ENCODE measurements at places on chromosomes 2 and 18.

- no peak for DNase-seq
Observed at GRCh38 chr18:80193701-80194100, 53.6 kb downstream of the PARD6G start.

DNA sequence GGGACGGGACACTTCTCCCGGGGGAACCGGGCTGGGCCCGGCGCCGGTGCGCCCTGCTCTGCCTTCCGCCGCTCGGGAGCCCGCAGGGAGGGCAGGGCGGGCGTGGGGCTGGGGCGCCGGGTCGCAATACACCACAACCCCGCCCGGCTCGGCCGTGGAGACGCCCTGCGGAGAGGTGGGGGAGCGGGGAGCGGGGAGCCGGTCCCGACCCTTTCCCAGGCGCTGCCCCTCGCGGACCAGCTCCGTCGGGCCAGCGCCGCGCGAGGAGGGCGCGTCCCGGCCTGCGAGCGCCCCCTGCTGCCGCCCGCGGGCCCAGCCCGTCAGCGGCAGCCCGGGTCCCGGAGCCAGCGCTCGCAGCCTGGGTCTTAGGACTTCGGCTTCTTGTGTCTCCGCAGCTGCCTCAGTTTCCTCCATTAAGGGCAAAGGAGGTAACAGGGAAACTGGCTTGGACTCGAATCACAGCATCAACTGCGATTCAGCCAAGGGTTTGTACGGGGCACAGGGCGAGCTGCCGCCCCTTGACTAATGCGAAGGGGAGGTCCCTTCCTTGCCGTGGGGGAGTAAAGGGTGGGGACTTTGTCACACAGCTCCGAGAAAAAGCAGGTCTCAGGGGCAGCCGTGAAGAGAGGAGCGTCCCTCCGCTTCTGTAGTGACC lies 635 bp upstream of the ADRA2B start:
- peak; percentile 77 for DNase-seq

DNA sequence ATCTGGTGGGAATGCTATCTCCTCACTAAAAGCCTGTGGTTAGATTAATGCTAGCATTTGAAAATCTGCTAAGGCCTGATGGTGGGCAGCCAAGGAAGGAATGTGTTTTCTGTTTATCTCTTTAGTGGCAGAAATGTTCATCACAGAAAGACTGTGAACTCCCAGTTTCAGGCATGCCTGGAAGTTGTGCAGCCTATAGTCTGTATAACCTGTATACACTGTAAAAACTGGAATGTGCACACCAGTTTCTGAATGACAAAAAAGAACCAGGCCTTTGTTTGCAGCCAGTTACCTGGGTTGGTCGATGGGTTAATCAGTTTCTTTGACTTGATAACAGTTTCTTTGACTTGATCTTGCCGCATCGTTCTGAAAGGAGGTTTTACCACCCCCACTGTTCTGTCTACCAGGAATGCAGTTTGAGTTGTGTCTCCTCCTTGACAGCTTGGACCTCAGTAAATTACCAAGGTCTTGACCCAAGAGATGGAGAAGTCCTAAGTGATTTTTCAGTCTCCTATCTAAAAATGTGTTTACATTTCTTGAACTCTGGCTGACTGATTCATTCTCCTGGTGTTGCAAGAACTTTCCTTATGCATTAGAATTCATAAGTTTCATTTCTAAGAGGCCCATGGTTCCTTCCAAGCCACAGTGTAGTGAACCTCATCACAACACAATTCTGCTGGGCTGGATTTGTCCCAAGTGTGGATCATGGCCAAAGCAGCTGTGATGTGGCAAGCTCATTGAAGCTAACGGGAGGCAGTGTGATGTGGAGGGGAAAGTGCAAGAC lies 62.2 kb downstream of the KIAA2012 start:
- DNase-seq: no peak

GRCh38 chr18:48300463-48300961 lies 108.7 kb downstream of the ZBTB7C start:
- no peak for DNase-seq

DNA sequence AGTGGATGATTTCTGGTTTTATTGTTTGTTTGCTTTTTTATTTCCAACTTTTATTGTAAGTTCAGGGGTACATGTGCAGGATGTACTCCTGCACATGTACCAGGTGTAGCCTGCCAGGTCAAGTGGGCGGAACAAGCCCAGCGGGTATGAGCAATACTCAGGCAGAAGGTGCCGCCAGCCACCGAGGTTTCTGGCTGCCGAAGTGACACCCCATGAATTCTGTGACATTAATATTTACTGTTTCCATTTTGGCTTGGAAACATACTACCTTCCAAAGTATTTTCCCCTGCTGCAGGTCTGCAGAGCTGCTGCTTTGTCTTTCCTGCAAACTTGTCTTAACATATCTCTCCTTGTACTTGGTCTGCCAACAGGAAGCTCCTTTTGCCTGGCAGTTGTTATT lies 78.5 kb downstream of the PTPN4 start:
- no peak for DNase-seq

DNA sequence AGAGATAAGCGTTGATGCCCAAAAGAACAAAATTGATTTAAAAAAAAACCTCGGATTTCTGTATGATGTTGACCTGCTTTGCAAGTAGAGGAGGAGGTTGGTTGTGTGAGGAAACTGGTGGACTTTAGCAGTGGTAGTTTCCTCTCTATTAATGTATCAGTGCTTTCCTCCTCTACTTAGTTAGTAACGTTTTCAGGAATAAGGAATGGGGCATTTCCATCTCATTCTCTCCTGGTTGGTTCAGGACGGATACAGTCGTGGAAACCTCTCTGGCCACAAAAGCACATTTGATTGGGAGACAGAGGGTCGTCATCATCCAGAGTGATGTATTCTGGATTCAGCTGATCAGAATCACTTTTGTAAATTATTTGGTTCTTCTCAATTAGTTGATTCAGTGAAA lies 1.5 kb downstream of the FHOD3 start:
- DNase-seq: no peak

DNA sequence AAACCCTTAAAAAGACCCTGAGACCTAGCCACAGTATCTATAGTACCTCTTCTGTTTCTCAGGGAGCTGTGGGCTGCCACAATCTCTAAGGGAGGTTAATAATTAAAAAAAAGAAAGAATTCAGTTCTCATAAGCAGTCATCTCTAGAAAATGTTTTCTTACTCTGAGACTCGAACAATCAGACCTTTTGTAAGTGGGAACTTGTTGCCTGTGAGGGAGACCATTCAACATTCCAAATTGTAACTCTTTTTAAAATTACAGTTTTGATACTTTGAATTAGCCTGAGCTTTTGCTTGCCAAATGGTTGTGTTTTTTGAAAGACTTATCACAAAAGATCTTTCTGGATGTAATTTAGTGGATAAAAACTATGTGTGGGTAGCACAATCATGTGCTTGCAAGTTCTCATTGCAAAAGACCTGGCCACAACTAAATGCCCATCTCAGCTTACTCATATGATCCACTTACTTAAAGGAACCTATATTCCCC lies 33.3 kb downstream of the IL1R2 start:
- no peak for DNase-seq

DNA sequence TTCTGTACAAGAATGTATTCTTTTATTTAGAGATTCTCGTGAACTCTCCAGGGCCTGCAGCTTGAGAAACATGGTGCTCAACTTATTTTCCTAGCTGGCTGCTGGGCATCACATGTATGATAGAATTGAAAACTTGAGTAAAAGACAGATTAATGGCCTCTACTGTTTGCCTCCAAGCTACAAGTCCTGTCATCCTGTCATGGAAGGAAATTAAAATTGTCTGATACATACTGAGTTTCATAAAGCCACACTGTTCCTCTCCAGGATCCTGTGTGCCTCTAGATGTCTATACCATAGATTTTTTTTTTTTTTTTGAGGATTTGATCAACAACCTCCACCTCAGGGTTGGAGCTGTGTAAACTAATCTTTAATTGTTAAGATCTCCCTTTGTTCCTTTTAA lies 38.5 kb downstream of the UPP2 start:
- DNase-seq: no peak

- peak; percentile 25 for DNase-seq
Observed at GRCh38 chr18:49041435-49042245, 90.9 kb upstream of the SMAD7 start.

- DNase-seq: no peak
Observed at GRCh38 chr2:66427300-66427699, 7.6 kb upstream of the MEIS1 start.

DNA sequence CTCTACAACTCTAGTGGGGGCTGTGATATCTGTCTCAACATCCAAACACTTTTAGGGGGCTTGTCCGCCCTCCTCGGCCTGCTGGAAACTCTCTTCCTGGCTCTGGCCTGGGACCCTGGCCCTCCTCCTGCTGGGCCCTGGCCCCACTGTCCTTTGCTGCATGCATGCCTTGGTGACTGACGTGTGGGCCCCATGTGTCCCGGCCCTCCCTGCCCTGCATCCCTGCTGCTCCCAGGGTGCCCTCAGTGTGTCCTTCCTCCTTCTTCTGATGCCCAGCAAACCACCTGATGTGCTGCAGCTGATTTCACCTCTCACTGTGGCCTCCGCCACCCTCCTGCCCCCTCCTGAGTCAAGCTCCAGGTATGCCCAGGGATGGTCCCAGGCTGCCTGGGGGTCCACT lies 101.7 kb downstream of the SEPTIN10 start:
- no peak for DNase-seq

DNA sequence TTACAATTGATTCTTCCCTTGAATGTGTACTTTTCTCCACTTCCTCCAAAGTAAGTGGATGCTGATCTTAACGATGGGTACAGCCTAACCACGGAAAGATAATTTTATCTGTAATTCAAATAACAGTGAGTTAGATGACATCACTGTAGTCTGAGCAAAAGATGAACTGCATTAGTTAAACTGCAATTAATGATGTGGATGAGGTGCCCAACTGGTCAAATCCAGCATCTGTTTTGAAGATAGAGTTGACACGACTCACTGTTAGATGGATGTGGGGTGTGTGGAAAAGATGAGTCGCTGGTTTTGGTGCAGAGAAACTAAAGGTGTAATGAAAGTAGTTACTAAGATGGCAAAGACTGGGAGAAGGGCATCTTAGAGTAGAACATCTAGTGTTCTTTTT lies 270.5 kb upstream of the MEIS1 start:
- no peak for DNase-seq

GRCh38 chr2:160241251-160242137 lies 41.4 kb upstream of the ITGB6 start:
- no peak for DNase-seq

DNA sequence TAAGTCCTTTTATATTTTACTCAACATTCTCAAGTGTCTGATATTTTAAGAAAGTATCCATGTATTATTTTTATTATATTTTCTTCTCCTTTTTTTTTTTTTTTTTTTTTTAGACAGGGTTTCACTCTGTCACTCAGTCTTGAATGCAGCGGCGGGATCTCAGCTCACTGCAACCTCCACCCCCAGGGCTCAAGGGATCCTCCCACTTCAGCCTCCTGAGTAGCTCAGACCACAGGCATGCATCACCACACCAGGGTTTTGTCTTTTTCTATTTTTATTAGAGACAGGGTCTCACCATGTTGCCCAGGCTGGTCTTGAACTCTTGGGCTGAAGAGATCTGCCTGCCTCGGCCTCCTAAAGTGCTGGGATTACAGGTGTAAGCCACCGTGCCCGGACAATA lies 212.1 kb downstream of the TCF4 start:
- no peak for DNase-seq

GRCh38 chr2:240570531-240571313 lies 2.4 kb downstream of the RNPEPL1 start:
- DNase-seq: no peak

- DNase-seq: no peak
Observed at GRCh38 chr2:67625690-67626475, 228.8 kb downstream of the ETAA1 start.

GRCh38 chr2:26769089-26769761 lies 5.1 kb downstream of the SLC35F6 start:
- DNase-seq: no peak

- DNase-seq: no peak
Observed at GRCh38 chr2:238295144-238296112, 7.0 kb upstream of the PER2 start.

GRCh38 chr2:136920652-136921333 lies 155.4 kb downstream of the THSD7B start:
- no peak for DNase-seq

DNA sequence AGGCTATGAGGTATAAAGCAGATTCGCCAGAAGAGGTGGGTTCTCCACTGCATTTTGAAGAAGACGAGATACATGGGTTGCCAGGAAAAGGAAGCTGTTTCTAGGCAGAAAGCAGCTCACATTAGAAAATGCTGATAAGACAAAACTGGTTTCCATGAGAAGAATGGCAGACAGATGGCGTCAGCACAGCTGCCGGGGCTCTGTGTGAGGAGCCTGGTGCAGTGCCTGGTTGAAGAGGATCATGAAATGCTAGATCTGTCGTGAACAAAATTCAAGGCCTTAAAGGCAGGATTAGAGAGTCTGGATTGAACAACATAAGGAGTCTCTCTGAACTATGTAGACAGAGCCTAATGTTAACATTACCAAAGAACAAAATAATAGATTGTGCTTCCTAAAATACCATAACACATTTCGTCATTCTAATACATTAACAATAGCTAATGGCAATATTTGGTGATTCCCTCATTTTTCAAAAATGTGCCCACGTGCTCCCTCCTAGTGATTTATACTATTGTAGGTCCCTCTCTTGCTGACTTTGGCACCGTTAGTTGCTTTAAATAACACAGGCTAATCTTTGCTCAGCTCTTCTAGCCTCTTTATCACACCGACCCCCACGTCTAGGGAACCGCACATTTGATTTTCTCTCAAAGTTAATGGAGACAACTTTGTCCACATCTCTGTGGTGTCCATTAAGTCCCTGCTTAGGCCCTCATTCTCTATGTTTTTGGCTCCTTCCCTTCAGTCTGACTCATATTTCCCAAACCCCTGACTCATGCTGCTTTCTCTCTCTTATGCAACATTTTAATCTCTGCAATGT lies 38.2 kb downstream of the EFEMP1 start:
- no peak for DNase-seq

DNA sequence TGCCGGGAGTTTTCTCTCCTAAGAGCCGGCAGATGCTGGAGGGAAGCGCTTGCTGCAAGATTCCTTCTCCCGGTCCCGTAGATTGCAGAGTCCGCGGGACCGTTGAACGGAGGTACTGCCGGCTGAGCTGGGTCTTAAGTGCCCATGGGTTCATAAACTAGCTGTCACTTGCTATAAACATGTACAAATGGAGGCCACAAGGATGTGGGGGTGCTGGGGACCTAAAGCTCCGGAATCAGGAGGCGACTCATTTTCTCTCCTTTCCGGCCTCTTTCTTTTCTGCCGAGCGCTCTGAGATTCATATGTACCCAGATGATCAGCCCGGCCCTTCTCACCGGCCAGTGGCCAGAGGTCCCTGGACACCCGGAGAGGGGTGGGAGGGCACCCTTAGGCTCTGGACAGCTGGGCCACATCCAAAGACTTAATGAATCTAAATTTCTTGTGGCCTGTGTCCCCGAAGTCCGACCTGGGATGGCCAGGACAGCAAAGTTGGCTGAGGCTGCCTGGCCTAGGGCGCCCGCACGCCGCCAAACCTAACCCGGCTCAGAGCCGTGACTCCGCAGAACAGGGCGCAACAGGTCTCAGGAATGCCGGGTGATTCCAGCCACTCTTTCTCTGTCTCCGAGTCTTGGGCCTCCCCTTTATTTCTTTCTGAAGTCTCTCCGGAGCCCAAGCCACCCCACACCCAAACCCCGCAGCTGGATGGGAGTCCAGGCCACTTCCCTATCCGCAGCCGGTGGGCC lies 2.4 kb upstream of the PAX3 start:
- DNase-seq: no peak

- no peak for DNase-seq
Observed at GRCh38 chr2:149572102-149572953, 15.2 kb downstream of the MMADHC start.
